ENCODE measurements at places on chromosomes 11 and 22.

DNA sequence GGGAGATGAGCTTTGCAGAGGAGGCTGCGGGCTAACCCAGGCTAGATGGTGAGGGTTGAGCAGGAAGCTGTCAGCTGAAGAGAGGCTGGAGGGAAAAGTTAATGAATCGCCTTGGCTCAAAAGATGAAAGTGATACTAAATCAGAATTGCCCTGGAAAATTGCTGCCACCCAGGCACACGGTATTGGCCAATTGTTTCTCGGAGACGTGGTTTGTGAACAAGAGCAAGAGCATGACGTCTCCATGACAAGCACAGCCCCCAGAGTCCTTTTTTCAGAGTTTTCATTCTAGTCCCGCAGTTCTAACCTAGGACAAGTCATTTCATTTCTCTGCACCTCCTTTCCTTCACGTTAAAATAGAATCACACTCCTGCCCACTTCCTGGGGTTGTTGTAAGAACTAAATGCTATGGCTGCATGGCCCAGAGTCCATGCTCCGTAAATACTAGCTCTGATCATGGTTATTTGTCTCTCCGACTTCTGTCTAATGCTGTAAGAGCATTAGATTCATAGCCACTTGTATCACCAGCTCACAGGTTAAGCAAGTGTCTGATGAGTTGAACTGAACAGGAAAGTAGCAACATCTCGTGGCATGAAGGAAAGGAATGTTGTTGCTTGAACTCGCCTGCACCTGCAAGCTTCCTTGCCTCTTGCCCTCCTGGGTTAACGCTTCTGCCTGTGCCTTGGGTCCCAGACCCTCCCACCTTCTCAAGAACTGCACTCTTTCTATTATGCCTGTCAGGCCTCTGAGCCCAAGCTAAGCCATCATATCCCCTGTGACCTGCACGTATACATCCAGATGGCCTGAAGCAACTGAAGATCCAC lies 33.8 kb upstream of the NUP50 start:
- peak overlapping the region; percentile 4 for H3K4me3 ChIP-seq
- H3K27ac ChIP-seq, result peak overlapping the region; percentile 21
- H3K36me3 ChIP-seq, result peaks cover 13% of the 10 kb centered on the region
- H3K4me1 ChIP-seq, result peaks cover 6% of the 10 kb centered on the region

GRCh38 chr11:28442131-28442530 lies 333.9 kb downstream of the METTL15 start:
- H3K27ac ChIP-seq, result no peak overlapping the region
- H3K4me3 ChIP-seq, result no peak overlapping the region
- H3K4me1 ChIP-seq, result no peaks in the 10 kb centered on the region
- DNase-seq, result no peak
- no peaks in the 10 kb centered on the region for H3K36me3 ChIP-seq

GRCh38 chr22:48369789-48370507 lies 1457.7 kb downstream of the BRD1 start:
- no peak for DNase-seq
- no peak overlapping the region for H3K27ac ChIP-seq
- no peaks in the 10 kb centered on the region for H3K27me3 ChIP-seq
- no peak overlapping the region for H3K4me3 ChIP-seq
- no peaks in the 10 kb centered on the region for H3K36me3 ChIP-seq

DNA sequence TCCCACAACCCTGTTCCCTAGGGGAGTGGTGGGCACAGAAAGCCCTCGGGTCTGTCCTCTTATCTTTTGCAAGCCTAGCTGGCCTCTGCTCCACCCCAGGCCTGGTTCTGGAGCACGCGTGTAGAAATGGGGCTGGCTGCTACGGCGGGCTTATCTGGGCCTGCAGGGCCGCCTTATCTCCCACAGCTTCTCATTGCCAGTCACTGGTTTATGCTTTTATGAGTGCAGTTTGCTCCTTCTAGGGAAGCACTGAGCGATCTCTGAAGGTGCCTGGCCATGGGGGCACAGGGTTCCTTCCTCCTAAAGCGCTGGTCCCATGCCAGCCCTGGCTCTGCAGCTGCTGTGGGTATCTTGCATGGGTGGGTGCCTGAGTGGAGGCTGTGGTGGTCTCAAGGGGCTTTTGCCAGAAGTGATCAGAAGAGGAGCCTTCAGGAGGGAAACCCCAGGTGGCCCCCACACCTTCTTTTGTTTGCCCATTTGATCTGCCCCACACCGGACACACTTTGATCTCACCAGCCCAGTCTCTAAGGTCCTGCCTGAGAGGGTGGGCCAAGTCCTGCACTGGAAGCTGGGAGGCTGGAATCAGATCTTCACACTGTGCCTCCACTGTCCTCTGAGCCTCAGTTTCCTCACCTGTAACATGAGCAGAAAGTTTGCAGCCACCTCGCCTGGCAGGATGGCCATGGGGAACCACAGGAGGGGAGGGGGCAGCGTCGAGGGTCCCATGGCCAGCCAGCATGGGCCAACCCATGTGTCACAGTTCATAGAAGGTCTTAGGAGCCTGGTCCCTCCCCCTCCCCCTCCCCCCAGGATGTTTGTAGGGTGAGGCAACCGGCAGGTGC lies 86.6 kb upstream of the FGF3 start:
- H3K4me3 ChIP-seq, result no peak overlapping the region
- no peaks in the 10 kb centered on the region for H3K36me3 ChIP-seq
- no peaks in the 10 kb centered on the region for H3K27me3 ChIP-seq
- no peak for DNase-seq
- no peak overlapping the region for H3K27ac ChIP-seq
- H3K4me1 ChIP-seq, result no peaks in the 10 kb centered on the region

- no peaks in the 10 kb centered on the region for H3K4me1 ChIP-seq
- no peak for DNase-seq
- H3K36me3 ChIP-seq, result no peaks in the 10 kb centered on the region
- H3K4me3 ChIP-seq, result no peak overlapping the region
- no peaks in the 10 kb centered on the region for H3K27me3 ChIP-seq
These were observed 687.8 kb downstream of the KCNA4 start for GRCh38 chr11:29328961-29329441.

DNA sequence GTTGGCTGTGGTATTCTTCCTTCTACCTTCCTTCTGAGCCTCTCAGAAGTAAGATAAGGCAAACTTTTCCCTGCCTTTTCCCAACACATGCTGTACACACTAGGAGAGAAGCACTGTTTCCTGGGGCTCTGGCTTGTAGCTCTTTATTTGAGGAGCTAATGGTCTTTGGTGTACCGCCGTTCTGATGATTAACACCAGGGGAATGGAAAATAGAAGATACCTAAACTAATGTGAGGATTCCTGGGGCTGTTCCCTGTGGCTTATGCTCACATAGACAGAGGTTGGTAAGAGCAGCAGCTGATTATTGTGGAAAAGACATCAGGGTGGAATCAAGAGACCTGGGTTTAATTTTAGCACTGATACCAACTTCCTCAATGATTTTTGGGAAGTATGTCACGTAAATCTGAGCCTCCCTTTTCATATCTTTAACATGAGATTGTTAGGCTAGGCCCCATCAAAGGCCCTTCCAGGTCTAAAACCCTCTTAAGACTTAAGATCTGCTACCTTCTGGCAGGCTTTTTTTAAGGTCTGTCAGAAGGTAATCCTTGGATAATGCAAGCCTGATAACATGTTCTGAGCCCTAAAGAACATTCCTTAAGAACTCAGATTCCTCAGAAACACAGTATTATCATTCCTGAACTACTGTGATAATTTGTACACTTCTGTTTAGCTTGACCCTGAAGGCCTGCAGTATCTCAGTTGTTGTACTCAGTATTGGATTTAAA lies 24.8 kb upstream of the RCE1 start:
- no peaks in the 10 kb centered on the region for H3K36me3 ChIP-seq
- no peaks in the 10 kb centered on the region for H3K27me3 ChIP-seq
- no peaks in the 10 kb centered on the region for H3K4me1 ChIP-seq

- no peak for DNase-seq
- no peak overlapping the region for H3K27ac ChIP-seq
- no peak overlapping the region for H3K4me3 ChIP-seq
- no peaks in the 10 kb centered on the region for H3K36me3 ChIP-seq
- H3K4me1 ChIP-seq, result peaks cover 5% of the 10 kb centered on the region
These were observed 2.4 kb downstream of the BRSK2 start for GRCh38 chr11:1392111-1392510.

DNA sequence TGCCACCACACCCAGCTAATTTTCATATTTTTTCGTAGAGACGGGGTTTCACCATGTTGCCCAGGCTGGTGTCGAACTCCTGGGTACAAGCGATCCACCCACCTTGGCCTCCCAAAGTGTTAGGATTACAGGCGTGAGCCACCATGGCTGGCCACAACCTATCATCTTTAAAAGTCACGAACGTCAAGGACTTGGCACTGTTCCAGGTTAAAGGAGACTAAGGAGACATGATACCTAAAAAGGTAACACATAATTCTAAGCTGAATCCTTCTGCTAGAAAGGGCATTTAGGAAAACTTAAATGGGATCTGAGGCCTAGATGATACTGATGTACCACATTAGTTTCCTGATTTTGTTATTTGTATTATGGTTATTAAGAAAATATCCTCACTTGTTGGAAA lies 43.3 kb upstream of the SYT9 start:
- H3K4me3 ChIP-seq, result no peak overlapping the region
- no peaks in the 10 kb centered on the region for H3K4me1 ChIP-seq
- no peak for DNase-seq
- H3K36me3 ChIP-seq, result no peaks in the 10 kb centered on the region

GRCh38 chr11:86675017-86675416 lies 2.6 kb upstream of the ME3 start:
- H3K36me3 ChIP-seq, result no peaks in the 10 kb centered on the region
- H3K27ac ChIP-seq, result no peak overlapping the region
- no peak for DNase-seq
- H3K27me3 ChIP-seq, result no peaks in the 10 kb centered on the region
- peaks cover 9% of the 10 kb centered on the region for H3K4me1 ChIP-seq
- H3K4me3 ChIP-seq, result no peak overlapping the region

GRCh38 chr22:35197886-35198285 lies 59.4 kb upstream of the HMGXB4 start:
- H3K27ac ChIP-seq, result no peak overlapping the region
- DNase-seq, result no peak
- H3K4me3 ChIP-seq, result no peak overlapping the region
- H3K36me3 ChIP-seq, result no peaks in the 10 kb centered on the region

DNA sequence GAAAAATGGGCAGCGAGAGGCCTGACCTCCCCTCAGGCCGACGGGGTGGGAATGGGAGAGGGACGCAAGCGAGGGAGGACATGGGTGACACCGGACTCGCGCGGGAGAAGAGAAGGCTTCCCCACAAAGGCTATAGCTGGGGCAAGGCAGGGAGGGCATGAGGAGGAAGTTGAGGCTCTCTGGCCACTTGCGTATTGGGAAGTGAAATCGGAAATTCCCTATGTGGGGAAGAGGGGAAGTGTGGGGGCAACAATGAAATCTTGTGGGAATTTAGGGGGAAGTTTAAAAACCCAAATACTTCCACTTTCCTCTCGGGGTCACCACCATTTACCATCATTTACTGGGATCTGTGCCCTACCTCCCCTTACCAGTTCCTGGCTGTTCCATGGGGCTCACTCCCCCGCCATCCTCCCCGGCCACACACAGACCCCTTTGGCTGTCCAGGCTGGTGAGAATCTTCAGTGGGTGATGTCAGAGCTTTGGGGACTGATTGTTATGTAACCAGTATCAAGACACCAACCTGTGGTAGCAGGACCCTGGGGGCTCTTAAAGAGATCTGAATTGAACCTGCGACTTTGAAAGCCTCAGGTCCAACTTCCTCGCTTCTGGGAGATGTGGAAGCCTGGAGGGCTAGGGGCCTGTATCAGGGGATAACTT lies 951 bp upstream of the EHD1 start:
- peak overlapping the region; percentile 86 for H3K27ac ChIP-seq
- peak overlapping the region; percentile 77 for H3K4me3 ChIP-seq
- H3K4me1 ChIP-seq, result peaks cover 54% of the 10 kb centered on the region
- H3K36me3 ChIP-seq, result peaks cover 14% of the 10 kb centered on the region
- H3K27me3 ChIP-seq, result no peaks in the 10 kb centered on the region

- no peak overlapping the region for H3K27ac ChIP-seq
- H3K4me3 ChIP-seq, result no peak overlapping the region
- no peak for DNase-seq
- no peaks in the 10 kb centered on the region for H3K4me1 ChIP-seq
- no peaks in the 10 kb centered on the region for H3K27me3 ChIP-seq
These were observed 28.5 kb upstream of the ABCC8 start for GRCh38 chr11:17505146-17505545.

GRCh38 chr11:3946455-3947017 lies 91.1 kb downstream of the STIM1 start:
- H3K4me1 ChIP-seq, result peaks cover 97% of the 10 kb centered on the region
- no peaks in the 10 kb centered on the region for H3K36me3 ChIP-seq
- no peak for DNase-seq
- H3K27ac ChIP-seq, result peak overlapping the region; percentile 13
- H3K4me3 ChIP-seq, result peak overlapping the region; percentile 23

DNA sequence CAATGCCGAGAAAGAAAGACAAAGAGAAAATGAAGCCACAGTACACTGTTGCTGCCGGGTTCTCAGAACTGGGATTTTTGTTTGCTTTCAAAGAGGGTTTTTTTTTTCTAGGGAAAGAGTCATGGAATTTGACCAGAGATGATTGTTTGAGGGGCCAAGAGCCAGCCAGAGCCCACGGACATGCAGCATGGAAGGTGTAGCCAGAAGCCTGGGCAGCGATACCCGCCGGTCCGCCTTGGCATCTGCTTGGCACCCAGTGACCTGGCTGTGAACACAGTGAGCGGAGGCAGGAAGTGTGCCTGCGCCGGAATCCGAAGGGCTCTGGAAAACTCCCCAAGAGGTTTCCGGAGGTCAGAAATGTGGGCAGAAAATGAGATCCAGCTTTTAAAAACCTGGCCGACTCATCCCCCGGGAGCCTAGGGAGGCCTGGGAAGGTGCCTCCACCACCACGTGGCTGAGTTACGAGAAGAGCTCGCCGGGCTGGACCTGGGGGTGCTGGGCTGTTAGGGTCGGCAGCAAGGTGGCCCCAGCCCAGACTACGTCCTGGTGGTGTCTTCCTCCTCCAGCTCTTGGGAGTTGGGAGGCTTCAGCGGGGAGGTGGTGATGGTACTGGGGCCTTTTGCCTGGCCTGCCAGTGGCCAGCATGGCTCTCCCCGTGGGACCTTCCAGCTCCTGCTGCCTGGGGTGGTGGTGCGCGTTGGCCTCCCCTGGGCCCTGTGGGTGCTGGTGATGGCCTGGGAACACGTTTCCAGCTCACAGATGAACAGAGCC lies 61.6 kb upstream of the PPARA start:
- H3K27me3 ChIP-seq, result no peaks in the 10 kb centered on the region
- H3K4me1 ChIP-seq, result no peaks in the 10 kb centered on the region
- DNase-seq, result no peak

DNA sequence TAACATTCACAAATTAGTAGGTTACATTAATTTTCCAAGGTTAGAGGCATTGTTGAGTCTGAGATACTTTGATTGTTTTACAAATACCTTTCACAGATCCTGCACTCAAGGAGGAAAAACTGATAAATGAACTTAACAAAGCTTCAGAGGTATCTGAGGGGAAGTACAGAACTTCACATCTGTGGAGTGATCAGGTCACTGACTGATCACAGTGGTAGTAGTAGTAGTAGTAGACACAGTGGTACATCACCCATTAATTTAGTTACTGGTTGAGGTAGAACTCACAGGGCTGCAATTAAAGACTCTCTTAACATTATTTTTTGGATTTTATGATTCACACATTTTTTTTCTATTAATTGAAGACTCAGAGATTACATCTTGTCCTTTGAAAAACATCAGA lies 56.7 kb downstream of the DCUN1D5 start:
- H3K27me3 ChIP-seq, result no peaks in the 10 kb centered on the region
- no peaks in the 10 kb centered on the region for H3K4me1 ChIP-seq
- H3K36me3 ChIP-seq, result no peaks in the 10 kb centered on the region
- no peak for DNase-seq
- no peak overlapping the region for H3K27ac ChIP-seq
